ENCODE measurements at places on chromosomes 7 and 10.

DNA sequence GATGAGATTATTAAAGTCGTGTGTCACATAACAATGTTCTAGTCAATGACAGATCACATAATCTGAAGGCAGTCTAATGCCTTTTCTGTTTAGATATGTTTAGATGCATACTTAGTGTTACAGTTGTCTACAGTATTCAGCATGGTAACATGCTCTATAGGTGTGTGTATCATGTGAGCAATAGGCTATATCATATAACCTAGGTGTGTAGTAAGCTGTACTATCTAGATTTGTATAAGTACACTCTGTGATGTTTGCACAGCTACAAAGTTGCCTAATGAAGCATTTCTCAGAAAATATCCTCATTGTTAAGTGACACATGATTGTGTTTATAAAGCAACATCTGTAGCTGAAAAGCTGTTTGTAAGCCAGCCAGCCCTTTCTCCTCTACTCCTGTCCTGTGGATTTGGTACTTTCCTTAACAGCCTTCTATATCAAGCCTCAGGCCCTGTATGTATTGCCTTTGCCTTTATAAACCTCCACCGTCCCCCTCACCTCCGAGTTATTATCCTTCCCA lies 6.3 kb downstream of the HECTD2 start:
- no peak for DNase-seq

DNA sequence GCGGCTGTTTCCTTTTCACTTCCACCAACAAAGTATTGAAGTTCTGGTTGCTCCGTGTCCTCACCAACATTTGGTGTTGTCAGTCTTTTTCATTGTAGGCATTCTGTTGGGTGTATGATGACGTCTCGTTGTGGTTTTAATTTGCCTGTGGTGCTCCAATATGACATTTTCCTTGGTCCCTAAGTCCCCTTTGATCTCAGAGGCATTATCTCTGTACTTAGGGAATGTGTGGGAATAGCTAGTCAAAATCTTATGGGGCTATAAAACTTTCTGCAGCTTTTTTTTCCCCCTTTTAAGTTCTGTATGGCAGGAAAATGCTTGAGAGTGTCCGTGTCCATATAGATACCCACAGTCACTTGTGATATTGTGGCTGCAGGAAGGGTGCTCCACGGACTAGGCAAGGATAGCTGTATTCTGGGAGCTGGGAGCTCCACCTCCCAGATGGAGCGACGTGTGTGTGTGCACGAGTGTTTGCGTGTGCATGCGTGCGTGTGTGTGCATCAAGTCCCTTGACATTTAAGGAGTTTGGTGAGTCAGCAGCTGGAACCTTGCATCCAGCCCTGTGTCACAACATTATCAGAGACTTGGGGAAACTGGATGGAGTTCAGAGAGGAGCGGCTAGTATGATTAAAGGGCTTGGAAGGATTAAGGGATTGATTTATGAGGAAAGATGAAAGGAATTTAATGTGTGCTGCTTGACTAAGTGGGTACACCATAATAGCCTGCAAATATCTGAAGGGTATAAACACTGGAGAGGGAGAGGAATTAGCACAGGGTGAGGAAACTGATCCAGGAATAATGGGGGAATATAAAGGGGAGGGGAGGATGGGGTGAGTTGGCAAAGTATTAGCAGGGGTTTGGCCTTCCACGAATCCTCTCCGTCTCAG lies 66.8 kb downstream of the LRMDA start:
- no peak for DNase-seq

DNA sequence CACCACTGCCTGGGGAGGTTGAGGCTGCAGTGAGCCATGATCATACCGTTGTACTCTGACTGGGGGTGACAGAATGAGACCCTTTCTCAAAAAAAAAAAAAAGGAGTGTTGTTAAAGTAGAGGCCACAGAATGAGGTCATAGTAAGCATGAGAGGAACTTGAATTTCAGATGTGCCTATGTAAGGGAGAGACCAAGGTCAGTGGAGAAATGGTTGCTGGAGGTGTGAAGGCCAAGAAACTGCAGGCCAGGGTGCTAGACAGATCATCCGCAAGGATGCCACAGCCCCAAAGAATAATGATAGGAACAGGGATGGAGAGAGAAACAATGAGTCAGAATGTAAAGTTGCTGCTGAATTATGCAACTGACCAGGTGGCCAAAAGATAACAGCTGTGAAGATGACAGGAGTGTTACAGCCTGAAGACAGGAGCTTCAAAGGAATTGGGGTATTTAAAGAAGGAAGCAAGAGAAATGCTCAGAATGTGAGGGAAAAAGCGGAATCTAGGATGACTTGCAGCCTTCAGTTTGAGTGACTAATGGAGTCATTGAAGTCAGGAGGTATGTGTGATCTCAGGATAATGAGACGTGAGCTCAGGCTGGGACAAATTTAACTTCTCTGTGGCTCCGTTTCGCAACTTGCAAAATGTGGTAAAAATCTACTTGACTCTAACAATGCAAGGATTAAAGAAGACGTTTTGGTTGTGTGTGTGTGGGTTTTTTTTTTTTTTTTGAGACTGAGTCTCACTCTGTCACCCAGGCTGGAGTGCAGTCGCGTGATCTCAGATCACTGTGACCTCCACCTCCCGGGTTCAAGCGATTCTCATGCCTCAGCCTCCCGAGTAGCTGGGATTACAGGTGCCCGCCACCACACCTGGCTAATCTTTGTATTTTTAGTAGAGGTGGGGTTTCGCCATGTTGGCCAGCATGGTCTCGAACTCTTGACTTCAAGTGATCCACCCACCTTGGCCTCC lies 22.2 kb downstream of the TYW1B start:
- DNase-seq: no peak

GRCh38 chr7:139642283-139642682 lies 118.8 kb downstream of the CLEC2L start:
- no peak for DNase-seq

DNA sequence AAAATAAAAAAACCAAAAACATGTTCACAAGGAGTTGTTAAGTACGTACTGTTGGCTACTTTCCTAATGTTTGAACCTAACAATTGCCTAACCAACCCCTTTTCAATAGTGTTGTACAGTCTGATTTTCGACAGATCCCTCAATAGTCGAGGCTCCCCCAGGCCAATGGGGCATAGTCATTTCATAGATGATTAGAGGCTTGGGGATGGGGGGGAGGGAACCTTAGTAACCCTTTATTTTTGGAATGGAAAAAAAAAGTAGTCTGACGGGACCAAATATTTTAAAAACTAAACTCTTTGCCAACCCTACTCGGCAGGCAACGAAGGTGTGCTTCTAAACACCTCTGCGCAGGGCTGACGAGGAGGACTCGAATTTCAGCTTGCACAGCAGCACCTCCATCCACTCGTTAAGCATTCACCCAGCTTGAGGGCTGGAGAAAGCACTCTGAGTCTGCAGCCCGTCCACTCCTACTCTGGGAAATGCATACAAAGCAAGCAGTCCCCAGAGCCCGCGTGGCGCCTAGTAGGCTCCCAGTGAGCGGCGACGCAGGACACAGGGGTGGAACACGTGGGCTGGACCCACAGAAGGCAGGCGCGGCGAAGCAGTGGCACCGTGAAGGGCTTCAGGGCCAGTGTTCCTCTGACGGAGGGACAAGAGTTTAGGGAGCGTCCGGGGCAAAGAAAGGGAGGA lies 899 bp downstream of the PUS7 start:
- peak; percentile 47 for DNase-seq
